ENCODE measurements at places on chromosomes 12 and 14. TPM values are rescaled to one million over a fixed set of nuclear protein-coding genes. Genes with fewer than 3 reads are reported as not detected.

EML5 gene
- 0.05 TPM for total RNA-seq

PABPN1 gene
- 147 TPM for total RNA-seq

OR6C2 gene
- total RNA-seq: not detected

RERGL gene
- not detected for total RNA-seq

MSI1 gene
- total RNA-seq: 16.0 TPM

FSCB gene
- total RNA-seq: not detected

FLRT2 gene
- 171 TPM for total RNA-seq

NKX2-1 gene
- not detected for total RNA-seq

MMP19 gene
- total RNA-seq: 4.7 TPM

DNA sequence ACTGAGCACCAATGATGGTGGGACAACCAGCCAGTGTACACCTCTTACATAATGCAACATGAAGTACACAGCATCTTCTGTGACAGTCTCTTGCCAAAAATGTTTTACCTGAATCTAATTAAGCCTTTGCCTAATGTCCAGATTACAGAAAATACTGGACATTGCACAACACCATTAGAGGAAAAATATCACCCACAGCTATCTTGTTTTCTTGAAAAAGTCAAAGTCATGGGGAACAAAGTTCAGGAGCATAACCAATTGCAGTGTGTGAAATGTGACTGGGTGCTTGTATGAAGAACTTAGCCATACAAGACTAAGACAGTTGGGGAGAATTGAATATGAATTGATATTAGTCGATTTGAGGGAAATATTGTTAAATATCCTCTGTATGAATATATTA, 12.1 kb upstream of the ANO6 start:
- H3K27me3 ChIP-seq: no peaks in the 10 kb centered on the region
- no peaks in the 10 kb centered on the region for H3K4me1 ChIP-seq
- no peaks in the 10 kb centered on the region for H3K36me3 ChIP-seq
- H3K27ac ChIP-seq: no peak overlapping the region
- DNase-seq: no peak

- DNase-seq: peak; percentile 16
- no peak overlapping the region for H3K27ac ChIP-seq
- no peaks in the 10 kb centered on the region for H3K36me3 ChIP-seq
- H3K27me3 ChIP-seq: peaks cover 7% of the 10 kb centered on the region
Measured at GRCh38 chr12:109291521-109292341, 17.4 kb downstream of the FOXN4 start.

- no peaks in the 10 kb centered on the region for H3K36me3 ChIP-seq
- DNase-seq: no peak
- peaks cover 4% of the 10 kb centered on the region for H3K4me1 ChIP-seq
- no peak overlapping the region for H3K4me3 ChIP-seq
- no peaks in the 10 kb centered on the region for H3K27me3 ChIP-seq
Measured at GRCh38 chr14:102557434-102558226, 34.8 kb upstream of the RCOR1 start.

DNA sequence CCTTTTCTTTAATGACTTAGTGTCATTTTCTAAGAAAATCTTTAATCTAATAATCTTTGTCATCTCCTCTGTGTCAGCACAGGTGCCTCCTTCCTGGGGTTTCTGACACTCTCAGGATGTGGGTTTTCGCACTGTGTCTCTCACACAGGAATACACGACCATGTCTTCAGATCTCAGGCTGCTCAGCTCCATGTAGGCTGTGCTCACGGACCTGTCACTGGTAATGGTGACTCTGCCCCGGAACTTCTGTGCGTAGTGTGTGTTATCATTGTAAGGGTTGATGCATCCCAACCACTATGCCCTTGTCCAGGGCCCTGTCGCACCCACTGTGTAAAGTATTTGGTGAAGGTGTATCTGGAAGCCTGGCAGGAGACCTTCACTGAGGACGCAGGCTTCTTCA, 647.8 kb downstream of the TMEM121 start:
- no peaks in the 10 kb centered on the region for H3K27me3 ChIP-seq
- H3K36me3 ChIP-seq: no peaks in the 10 kb centered on the region
- DNase-seq: no peak
- H3K27ac ChIP-seq: no peak overlapping the region

- H3K36me3 ChIP-seq: no peaks in the 10 kb centered on the region
- no peak overlapping the region for H3K27ac ChIP-seq
- H3K27me3 ChIP-seq: no peaks in the 10 kb centered on the region
- peak; percentile 4 for DNase-seq
Measured at GRCh38 chr12:112537710-112538396, 119.1 kb downstream of the PTPN11 start.

DNA sequence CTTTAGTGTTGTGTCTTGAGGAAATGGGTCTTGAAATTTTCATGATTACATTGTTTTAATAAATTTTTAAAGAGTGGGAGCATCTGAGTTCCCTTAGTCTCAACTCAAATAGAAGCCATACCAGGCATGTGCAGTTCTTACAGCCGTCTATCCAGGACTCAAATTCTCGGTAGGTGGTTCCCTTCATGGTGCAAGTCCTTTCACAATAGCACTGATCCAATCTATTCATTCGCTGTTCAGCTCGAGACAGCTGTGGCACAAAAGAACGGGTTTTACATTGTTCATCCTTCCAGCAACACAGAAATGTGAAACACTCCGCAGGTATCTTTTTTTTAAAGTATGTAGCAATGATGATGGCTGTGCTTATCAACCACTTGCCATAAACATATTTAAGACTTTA, 100.2 kb downstream of the NELL2 start:
- H3K4me1 ChIP-seq: no peaks in the 10 kb centered on the region
- H3K36me3 ChIP-seq: no peaks in the 10 kb centered on the region
- DNase-seq: no peak

GRCh38 chr14:103597623-103598377, 31.2 kb upstream of the KLC1 start:
- no peaks in the 10 kb centered on the region for H3K27me3 ChIP-seq
- no peak overlapping the region for H3K27ac ChIP-seq
- DNase-seq: peak; percentile 89
- H3K4me1 ChIP-seq: peaks cover 39% of the 10 kb centered on the region

All from astrocyte (in vitro differentiated cells and primary cell).